ENCODE measurements at places on chromosomes 7 and 10. TPM values are rescaled to one million over a fixed set of nuclear protein-coding genes. Genes with fewer than 3 reads are reported as not detected.

MTPN gene
- 179 TPM for polyA plus RNA-seq

DNA sequence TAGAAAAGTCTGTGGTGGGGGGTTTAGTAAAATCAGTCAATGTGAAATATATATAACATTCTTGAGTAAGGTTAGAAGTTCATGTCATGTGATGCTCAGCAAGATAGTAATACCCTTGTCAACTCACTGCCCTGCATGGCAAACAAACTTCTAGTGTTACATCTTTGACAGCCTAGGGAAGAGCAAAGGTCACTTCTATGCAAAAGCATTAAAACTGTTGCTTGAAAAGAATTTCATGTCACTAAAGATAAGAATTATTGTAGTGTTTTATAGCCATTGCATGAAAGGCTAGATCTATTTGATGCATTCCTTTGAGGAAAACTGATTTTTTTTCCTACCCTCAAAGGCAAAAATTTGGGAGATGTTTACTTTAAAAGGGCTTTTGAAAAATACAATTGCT, 176.0 kb downstream of the SKAP2 start:
- DNase-seq, result no peak

DNA sequence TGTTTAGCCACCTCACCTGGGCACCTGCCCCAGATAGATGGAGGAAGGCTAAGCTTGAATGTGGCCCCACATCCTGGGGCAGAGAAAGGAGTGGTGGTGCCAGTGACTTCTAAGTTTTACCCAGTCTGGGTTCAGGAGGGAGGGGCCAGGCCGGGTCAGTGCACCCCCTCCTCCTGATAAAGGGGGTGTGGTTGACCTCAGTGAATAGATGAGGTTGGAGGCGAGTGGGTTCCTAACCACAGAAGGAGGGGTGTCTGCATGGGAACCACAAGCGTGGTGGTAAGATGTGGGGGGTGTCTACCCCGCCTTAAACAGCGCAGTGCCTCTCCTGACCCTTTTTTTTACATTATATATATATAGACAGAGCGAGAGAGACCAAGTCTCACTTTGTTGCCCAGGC, 105.3 kb upstream of the KCTD7 start:
- DNase-seq, result no peak

FAM237B gene
- polyA plus RNA-seq, result not detected

CYP2C19 gene
- not detected for polyA plus RNA-seq

DNA sequence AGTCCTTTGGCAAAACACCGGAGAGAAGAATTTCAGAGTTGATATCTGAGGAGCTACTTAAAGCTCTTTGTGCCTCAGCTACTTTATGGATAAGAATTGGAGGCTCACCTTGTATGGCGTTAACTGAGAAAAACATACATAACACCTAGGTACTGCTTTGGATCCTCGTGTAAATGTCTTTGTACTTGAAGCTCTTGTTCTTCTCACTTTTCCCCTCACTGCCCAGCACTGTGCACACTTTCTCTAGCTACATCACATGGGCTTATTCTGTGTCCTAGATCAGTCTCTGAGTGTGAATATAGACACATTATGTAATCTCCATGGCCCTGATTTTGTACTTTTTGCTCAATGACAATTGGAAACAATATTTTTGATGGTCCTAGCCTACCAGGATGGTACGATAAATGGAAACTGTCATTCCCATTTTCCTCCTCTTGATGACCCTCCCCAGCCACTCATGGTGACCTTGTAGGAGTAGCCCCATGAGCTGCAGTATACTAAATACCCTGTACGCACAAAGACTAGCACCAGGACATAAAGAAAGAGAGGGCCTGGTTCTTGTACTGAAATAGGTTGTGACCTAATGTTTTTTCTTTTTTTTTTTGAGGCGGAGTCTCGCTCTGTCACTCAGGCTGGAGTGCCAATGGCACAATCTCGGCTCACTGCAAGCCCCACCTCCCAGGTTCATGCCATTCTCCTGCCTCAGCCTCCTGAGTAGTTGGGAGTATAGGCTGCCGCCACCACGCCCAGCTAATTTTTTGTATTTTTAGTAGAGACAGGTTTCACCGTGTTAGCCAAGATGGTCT, 22.1 kb downstream of the STAMBPL1 start:
- no peak for DNase-seq

DNA sequence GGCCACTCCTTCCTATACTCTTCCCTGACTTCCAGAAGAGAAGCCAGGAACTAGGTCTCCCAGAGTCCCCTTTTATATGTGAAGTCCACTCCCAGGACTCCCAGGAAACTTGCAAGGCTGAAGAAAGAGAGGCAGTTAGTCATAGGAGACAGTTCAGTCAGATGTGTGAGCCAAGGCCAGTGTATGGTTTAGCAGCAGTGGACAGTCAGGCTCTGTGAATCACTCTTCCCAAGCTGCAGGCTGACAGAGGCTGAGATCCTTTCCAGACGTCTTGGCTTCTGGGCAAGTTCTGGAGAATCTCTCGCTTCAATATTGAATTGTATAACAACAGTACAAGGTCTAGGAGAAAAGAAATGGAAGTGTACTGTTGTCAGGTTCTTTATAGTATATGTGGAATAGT, 26.9 kb downstream of the BLVRA start:
- DNase-seq, result no peak

RPEL1 gene
- not detected for polyA plus RNA-seq

WNT16 gene
- polyA plus RNA-seq, result 0.25 TPM

- peak; percentile 87 for DNase-seq
These were observed 53.8 kb downstream of the WDR37 start for GRCh38 chr10:1109795-1110673.

- DNase-seq, result no peak
These were observed 1.8 kb downstream of the CALU start for GRCh38 chr7:128740996-128741395.

- no peak for DNase-seq
These were observed 179.1 kb upstream of the LRRTM3 start for GRCh38 chr10:66746711-66747110.

GRCh38 chr7:36855330-36855729, 131.0 kb upstream of the AOAH start:
- DNase-seq, result no peak

- no peak for DNase-seq
These were observed 807.6 kb downstream of the DNAJB9 start for GRCh38 chr7:109377076-109377884.

LBX1 gene
- polyA plus RNA-seq, result not detected

GRCh38 chr7:39727231-39728012, 104.0 kb downstream of the RALA start:
- peak; percentile 38 for DNase-seq

GRCh38 chr7:92478095-92478494, 349 bp upstream of the ERVW-1 start:
- no peak for DNase-seq

AGR2 gene
- 2.0 TPM for polyA plus RNA-seq

- DNase-seq, result peak; percentile 78
These were observed at the start of gene ASB13 for GRCh38 chr10:5666008-5666840. Gene ASB13, minus strand, starts transcription at chr10:5666595. Its CDS starts 44 bp downstream, at chr10:5666551.

GRCh38 chr10:122122493-122122892, 133.5 kb downstream of the TACC2 start:
- no peak for DNase-seq

- no peak for DNase-seq
These were observed 13.1 kb downstream of the RPS24 start for GRCh38 chr10:78046711-78047269.

CPN1 gene
- polyA plus RNA-seq, result not detected

- DNase-seq, result no peak
These were observed 4.3 kb downstream of the ANK3 start for GRCh38 chr10:60385399-60385738.

CYP2C9 gene
- not detected for polyA plus RNA-seq

POLR1F gene
- 2.6 TPM for polyA plus RNA-seq

GRCh38 chr10:17003151-17003550, 126.5 kb downstream of the CUBN start:
- DNase-seq, result no peak

- DNase-seq, result no peak
These were observed 134.1 kb downstream of the GFRA1 start for GRCh38 chr10:116138897-116139296.

- no peak for DNase-seq
These were observed 146.9 kb downstream of the PTPN20 start for GRCh38 chr10:47058032-47058702.

DNA sequence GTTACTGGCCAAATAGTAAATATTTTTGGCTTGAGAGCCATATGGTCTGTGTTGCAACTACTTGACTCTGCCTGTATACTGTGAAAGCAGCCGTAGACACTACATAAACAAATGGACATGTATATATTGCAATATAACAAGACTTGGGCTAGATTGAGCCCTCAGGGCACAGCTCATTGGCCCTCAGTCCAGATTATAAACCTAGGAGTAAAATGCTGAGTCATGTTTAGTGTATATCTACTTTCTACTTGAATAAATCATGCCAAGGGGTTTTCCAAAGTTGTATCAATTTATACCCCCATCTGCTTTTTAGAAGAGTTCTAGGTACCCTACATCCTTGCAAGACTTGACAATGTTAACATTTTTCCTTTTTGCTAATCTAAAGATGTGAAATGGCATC, 27.4 kb upstream of the POU6F2 start:
- no peak for DNase-seq

Data from brain (organoid and tissue), 16 donors.